Astrocyte (in vitro differentiated cells and primary cell): ENCODE measurements at places on chromosomes 5 and 9. TPM values are rescaled to one million over a fixed set of nuclear protein-coding genes. Genes with fewer than 3 reads are reported as not detected.
A peak's percentile ranks its signal among the peaks of the same experiment; 100 is the strongest.

Gene F2R
- total RNA-seq, result 285 and 331 TPM in 2 replicates

Gene NR2F1-AS1
- 6.9 and 7.3 TPM in 2 replicates for total RNA-seq

Gene C7
- total RNA-seq, result 0.66 TPM in 1 of 2 replicates, not detected in the other

Gene ARL10
- 13.2 and 14.3 TPM in 2 replicates for total RNA-seq

- no peaks in the 10 kb centered on the region for H3K27me3 ChIP-seq
- H3K36me3 ChIP-seq, result no peaks in the 10 kb centered on the region
- no peak overlapping the region for H3K27ac ChIP-seq
- DNase-seq, result no peak
- no peaks in the 10 kb centered on the region for H3K4me1 ChIP-seq
These were observed 168.2 kb upstream of the FBN2 start for GRCh38 chr5:128706269-128706668.

DNA sequence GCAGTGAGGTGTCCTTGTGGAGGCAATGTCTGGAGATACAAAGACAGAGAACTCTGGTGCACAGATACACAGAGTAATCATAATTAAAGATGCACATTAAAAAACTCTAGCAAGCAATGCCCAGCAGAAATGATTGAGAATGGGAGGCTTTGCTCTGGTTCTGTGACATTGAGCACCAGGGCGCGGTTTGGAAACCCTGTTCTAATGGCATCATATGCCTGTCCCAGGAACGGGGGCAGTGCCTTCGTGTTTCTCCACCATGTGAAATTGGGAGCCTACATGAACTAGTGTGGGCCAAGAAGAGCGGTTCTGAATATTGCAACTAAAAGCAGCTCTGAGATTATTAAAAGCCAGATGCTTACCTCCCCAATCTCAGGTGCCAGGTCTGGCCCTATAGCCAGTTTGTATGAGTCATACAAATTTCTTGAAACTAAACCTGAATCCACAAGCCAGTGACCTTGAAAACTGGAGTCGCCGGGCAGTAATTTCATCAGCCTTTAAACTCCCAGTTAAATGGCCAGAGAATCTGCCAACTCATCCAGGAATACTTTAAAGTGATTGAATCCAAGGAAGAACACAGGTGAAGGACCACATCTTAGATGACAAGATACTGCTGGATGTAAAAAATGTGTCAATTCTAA is 22.2 kb upstream of the CTSL start:
- H3K27ac ChIP-seq, result no peak overlapping the region
- DNase-seq, result peak; percentile 14
- no peaks in the 10 kb centered on the region for H3K27me3 ChIP-seq
- no peak overlapping the region for H3K4me3 ChIP-seq
- H3K36me3 ChIP-seq, result no peaks in the 10 kb centered on the region

DNA sequence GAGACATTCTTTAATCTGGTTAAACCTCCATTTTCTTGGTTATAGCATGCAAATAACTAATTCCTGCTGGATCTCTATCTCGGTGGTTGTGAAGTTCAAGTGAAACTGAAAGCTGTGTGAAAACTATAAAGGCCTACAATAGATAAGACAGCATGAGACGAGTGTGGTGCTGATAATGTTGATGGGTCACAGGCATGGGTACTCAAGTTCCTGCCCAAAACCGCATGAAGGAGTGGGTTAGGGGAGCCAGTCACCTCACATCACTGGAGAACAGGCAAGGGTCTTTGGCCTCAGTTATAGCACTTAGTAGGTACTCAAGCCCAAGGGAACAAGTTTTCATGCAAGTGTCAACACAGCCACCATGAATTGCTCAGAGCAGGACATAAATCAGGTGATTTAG is 16.7 kb downstream of the HMHB1 start:
- H3K36me3 ChIP-seq, result no peaks in the 10 kb centered on the region
- H3K27me3 ChIP-seq, result no peaks in the 10 kb centered on the region
- DNase-seq, result no peak
- H3K4me3 ChIP-seq, result no peak overlapping the region
- no peak overlapping the region for H3K27ac ChIP-seq

DNA sequence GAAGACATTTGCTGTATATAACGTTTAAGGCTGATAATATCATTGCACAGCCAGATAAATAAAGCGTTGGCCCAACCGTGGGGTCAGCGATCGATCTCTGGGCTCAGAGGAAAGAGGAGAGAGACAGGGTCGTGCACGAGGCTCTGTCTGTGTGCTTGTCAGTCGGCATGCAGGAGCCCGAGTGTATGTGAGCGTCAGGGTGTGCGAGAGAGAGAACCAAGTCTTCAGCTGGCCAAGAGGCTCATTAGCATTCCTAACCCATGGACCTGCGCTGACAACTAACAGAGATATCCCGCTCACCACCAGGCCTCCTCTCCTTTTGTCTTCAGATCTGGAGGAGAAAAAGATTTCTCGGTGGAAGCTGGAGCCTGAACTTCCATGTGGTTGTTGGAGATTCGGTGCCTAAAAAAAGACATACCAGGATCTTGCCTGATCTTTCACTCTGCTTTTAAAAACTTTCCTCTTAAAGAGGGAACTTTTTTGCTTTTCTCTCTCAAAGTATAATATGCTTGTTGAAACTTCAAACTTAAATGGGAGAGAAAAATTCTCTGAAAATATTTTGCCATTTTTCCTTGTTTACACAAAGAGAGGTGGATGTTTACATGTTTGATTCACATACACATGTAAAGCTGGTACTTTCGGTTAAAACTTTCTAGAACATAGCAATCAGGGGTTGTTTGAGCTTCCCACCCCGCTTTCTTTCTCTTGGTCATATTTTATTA is 16.5 kb downstream of the NR2F1 start:
- peaks cover 62% of the 10 kb centered on the region for H3K4me1 ChIP-seq
- H3K27me3 ChIP-seq, result no peaks in the 10 kb centered on the region
- H3K4me3 ChIP-seq, result peak overlapping the region; percentile 27
- peak overlapping the region; percentile 78 for H3K27ac ChIP-seq
- H3K36me3 ChIP-seq, result peaks cover under 1% of the 10 kb centered on the region

- no peak overlapping the region for H3K4me3 ChIP-seq
- H3K27ac ChIP-seq, result no peak overlapping the region
- H3K4me1 ChIP-seq, result no peaks in the 10 kb centered on the region
- peak; percentile 40 for DNase-seq
These were observed 1711.9 kb upstream of the CDH9 start for GRCh38 chr5:28750251-28750650.

DNA sequence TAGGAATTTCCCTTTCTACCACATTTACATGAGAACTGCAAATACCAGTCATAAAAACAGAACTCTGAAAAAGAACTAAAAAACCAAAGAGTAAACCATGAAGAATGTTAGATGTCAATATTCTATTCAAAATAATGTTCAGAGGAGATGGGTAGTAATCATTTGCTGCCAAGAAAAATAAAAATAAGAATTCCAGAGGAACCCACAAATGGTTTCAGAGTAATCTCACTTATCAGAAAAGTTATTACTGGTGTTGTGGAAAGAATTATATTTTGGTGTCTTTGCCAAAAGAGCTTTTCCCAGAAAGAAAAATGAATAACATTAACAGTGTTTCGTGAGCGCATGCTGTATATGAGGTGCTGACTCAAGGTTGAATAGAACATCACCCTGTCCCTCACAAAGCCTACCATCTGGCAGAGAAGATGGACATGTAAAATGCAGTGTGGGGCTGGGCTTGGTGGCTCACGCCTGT is 35.6 kb downstream of the GPR21 start:
- H3K27ac ChIP-seq, result peak overlapping the region; percentile 64
- H3K4me1 ChIP-seq, result peaks cover 32% of the 10 kb centered on the region
- H3K4me3 ChIP-seq, result no peak overlapping the region
- DNase-seq, result peak; percentile 95
- peaks cover 18% of the 10 kb centered on the region for H3K36me3 ChIP-seq
- H3K27me3 ChIP-seq, result no peaks in the 10 kb centered on the region

GRCh38 chr9:103483471-103484096 is 488.5 kb downstream of the CYLC2 start:
- DNase-seq, result no peak
- H3K27ac ChIP-seq, result no peak overlapping the region
- no peaks in the 10 kb centered on the region for H3K27me3 ChIP-seq

DNA sequence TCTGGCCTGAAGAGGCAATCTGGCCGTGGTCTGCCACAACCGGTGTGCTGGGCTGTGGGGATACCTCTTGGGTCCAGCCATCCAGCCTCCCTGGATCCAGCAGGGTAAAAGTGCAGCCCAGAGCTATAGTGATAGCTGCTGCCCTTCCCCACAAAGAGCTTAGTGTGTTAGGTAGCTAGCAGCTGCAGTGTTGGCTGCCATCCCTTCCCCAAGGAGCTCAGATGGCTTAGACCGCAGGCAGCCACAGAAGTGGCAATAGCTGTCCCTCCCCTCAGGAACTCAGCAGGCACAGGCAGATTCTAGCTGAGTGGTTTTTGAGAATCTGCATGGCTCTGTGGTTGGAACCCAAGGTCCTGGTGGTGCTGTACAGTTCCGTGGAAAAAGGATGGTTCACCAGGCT is 40.1 kb downstream of the GIN1 start:
- no peaks in the 10 kb centered on the region for H3K27me3 ChIP-seq
- no peaks in the 10 kb centered on the region for H3K36me3 ChIP-seq
- H3K27ac ChIP-seq, result no peak overlapping the region
- H3K4me1 ChIP-seq, result no peaks in the 10 kb centered on the region

GRCh38 chr5:175353926-175354325 is 90.1 kb downstream of the DRD1 start:
- H3K4me1 ChIP-seq, result no peaks in the 10 kb centered on the region
- H3K27me3 ChIP-seq, result no peaks in the 10 kb centered on the region
- DNase-seq, result peak; percentile 73
- H3K27ac ChIP-seq, result no peak overlapping the region

- H3K27me3 ChIP-seq, result no peaks in the 10 kb centered on the region
- H3K4me3 ChIP-seq, result no peak overlapping the region
- no peaks in the 10 kb centered on the region for H3K36me3 ChIP-seq
- no peak for DNase-seq
These were observed 115.6 kb downstream of the XRCC4 start for GRCh38 chr5:83192947-83193346.

- H3K4me1 ChIP-seq, result peaks cover 23% of the 10 kb centered on the region
- DNase-seq, result peak; percentile 46
- no peaks in the 10 kb centered on the region for H3K27me3 ChIP-seq
- peak overlapping the region; percentile 89 for H3K27ac ChIP-seq
These were observed 1.3 kb downstream of the ARSB start for GRCh38 chr5:78983601-78984438.

GRCh38 chr5:30607301-30607894 is 586.1 kb upstream of the CDH6 start:
- no peaks in the 10 kb centered on the region for H3K27me3 ChIP-seq
- H3K27ac ChIP-seq, result no peak overlapping the region
- no peaks in the 10 kb centered on the region for H3K36me3 ChIP-seq
- H3K4me3 ChIP-seq, result no peak overlapping the region
- DNase-seq, result no peak
